Skeletal muscle cell (primary cell): ENCODE measurements at places on chromosomes 6 and 20.

- DNase-seq: no peak
These were observed 4.0 kb downstream of the TNFRSF6B start for GRCh38 chr20:63700199-63701050.

DNA sequence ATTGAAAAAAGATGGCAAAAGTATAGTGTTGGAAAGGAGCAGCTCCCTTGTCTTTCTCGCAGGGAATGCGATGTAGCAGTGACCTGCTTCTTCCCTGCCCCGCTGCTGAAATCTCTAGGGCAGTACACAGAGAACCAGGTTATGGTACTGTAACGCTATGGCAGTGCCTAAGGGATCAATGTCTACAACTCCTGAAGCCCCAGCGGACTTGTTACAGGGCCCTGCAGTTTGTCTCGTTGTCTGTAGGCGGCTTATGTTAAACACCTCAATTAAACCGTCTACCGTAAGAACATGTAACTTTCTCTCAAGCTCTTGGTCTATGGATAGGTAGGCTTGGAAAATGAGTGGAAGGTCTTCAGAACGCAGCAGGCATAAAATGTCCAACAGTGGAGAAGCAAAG is 44.8 kb upstream of the SLC17A4 start:
- DNase-seq: no peak

DNA sequence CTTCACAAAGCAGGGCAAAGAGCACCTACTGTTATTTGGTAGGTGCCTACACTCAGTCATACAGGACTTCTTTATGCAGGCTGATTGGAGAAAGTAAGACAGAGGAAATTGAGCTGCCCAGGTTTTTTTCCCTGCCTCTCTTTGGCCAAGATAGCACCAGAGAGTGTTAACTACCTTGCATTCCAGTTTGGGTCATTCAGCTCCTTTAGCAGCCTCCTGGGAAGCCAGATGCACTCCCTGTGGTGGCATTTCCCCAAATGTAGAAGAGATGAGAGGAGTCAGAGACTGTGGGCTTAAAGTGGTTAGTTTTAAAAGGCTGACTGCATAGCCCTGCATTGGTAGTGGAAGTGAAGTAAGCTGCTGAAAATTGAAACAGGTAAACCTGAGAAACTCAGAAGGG is 358.4 kb downstream of the BCKDHB start:
- no peak for DNase-seq

GRCh38 chr20:45555198-45555597 is 8.0 kb upstream of the EPPIN start:
- no peak for DNase-seq

GRCh38 chr6:94622783-94623182 is 954.6 kb upstream of the MANEA start:
- DNase-seq: no peak
